ENCODE measurements at places on chromosomes 1 and 21.

GRCh38 chr1:64223329-64224151 is 20.1 kb downstream of the UBE2U start:
- DNase-seq: no peak

- no peak for DNase-seq
These were observed 81.6 kb upstream of the PPP2R5A start for GRCh38 chr1:212203630-212204029.

GRCh38 chr1:175443332-175443731 is 250.8 kb upstream of the KIAA0040 start:
- no peak for DNase-seq

DNA sequence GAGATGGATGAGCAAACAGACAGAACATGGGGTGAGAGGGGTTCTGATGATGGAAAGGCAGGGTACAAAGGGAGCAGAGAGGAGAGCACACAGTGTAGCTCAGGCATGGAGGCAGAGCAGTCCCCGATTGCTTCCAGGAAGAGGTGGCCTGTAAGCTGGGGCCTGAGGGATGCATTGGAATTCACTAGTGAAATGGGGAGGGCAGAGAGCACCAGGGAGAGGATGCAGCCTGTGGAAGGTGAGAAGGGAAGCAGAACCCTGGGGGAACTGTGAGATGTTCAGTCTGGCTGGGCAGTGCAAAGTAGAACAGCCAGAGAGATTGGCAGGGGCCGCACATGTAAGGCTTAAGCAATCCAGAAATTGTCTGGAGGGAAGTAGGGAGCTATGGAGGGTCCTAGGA is 12.2 kb downstream of the ZNF362 start:
- DNase-seq: no peak

DNA sequence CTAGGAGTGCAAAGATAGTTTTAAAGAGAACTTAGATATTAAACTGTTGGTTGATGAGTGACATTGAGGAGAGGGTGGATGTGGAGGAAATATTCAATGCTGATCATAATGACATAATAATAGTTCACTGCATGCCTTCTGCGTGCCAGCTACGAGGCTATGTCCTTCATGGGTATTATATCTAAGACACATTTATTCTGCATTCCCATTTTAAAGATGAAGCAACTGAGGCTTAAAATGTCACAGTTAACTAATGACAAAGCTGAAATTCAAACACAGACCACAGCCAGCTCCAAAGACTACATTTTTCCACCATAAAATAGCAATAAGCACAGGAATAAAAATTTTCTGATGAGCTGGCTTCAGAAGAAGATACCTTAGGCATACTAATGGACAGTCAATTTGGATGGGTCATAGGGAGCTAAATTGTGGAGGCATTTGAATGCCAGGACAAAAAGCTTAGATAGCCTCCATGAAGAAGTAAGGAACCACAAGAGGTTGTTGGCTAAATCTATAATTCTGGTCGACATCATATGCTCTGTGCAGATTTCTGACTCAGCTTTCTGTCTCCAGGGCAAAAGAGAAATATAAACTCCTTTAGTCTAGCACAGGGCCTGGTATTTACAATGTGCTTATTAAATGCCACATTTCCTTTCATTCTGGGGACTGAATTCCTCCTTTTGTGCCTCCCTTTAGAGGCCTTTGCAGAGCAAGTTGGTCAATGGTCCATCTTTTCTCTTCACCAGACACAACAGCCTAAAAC is 71.2 kb upstream of the NRIP1 start:
- DNase-seq: no peak

DNA sequence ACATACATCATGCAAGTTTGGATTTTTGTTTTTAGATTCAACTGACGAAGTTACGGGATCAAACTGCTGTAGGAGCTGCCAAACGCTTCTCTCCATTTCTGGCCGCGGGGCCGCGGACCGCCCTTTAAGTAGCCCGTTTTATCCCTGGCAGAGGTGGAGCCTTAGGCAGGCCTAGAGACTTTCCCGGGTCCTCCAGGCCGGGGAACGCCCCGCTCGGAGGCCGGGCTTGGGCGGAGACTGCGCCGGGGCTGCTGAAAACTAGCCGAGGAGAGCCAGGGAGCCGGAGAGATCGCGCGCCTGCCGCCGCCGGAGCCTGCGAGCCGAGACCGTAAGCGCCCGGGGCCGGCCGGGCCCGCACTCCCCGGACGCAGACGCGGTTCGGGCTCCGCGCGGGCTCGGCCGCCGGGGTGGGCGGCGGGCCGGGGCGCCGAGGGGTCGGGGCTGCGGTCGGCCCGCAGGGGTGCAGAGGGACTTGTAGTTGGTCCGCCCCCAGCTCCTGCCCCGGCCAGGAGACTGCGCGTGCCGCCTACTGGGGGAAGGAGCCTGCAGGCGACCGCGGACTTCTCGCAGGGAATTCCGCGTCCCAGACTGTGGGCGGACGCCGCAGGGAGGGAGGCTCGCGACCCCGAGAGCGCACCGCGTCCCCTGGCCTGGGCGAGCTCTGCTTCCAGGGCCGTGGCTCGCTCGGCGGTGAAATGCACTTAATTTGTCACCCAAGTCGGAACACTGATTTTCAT is at the start of gene EPHX1:
TSS of gene EPHX1 (plus strand) at position 283 of the 737 bp plus-strand sequence. CDS start 18,606 bp downstream, outside the sequence.
- no peak for DNase-seq

- DNase-seq: no peak
These were observed 2.1 kb downstream of the LHX8 start for GRCh38 chr1:75136195-75136815.

DNA sequence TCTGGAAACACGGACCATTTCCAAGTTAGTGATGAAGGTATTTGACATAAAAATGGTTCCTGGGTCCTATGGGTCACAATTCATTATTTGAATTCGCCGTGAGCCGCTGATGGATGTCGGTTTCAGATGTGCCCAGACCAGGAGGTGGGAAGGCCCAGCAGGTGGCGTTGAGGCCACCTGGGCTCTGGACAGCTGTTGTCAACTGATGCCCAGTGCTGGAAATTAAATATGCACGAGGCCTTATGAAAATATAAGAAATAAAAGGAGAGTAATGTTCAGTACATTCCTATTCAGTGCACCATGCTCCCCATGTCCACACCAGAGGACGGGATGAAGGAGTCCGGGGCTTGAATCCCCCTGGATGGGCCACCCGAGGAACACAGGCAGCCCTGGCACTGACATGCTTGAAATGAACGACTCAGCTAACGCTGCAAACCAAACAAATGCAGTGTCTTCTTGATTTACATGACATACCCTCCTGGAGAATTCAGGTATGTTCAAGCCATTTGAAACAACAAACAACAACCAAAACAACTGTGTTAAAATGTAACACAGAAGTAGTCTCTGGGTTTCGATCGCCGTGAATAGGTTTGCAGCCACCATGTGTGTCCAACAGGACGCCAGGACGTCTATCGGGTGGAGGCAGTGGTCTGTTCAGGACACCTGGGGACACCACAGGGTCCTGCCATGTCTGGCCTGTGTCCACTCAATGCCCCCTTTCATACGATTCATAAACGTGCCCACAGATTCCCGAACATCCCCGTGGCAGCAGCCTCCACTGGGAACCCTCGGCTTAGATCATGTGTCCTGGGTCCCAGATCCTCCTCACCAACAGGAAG is 6.1 kb downstream of the TFF3 start:
- no peak for DNase-seq

- no peak for DNase-seq
These were observed 7.1 kb downstream of the KLF18 start for GRCh38 chr1:44134071-44134920.

- no peak for DNase-seq
These were observed 58.6 kb downstream of the ADARB1 start for GRCh38 chr21:45132841-45133573.

GRCh38 chr1:243982447-243983018 is 68.5 kb upstream of the ZBTB18 start:
- DNase-seq: no peak

DNA sequence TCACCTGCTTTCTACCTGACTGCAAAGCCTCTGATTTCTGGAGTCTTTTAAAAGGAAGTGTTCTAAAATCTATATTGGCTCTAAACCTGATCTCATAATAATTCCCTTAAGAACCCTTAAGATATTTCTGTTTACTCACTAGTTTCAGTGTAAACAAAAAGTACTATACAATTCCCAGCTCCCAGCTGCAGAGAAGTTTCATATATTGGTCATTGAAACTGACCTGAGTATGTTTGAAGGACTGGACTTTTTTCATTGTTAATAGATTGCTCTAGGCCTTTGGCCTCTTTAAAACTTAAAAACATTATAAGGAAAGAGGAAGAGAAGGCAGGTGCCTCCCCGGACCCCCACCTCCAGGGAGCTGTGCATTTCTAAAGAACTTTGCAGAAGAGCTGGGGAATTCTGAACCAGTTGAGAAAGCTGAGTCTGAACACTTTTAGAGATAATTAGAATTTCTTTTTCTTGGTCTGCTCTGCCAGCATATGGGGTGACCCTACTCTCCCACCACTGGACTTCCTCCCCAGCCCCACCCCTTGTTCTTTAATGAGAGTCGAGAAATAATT is 23.7 kb downstream of the CLIC6 start:
- DNase-seq: no peak

- DNase-seq: no peak
These were observed 6.2 kb downstream of the CCDC17 start for GRCh38 chr1:45617618-45618017.

- no peak for DNase-seq
These were observed 109.2 kb upstream of the SERTAD4 start for GRCh38 chr1:210123383-210123782.

DNA sequence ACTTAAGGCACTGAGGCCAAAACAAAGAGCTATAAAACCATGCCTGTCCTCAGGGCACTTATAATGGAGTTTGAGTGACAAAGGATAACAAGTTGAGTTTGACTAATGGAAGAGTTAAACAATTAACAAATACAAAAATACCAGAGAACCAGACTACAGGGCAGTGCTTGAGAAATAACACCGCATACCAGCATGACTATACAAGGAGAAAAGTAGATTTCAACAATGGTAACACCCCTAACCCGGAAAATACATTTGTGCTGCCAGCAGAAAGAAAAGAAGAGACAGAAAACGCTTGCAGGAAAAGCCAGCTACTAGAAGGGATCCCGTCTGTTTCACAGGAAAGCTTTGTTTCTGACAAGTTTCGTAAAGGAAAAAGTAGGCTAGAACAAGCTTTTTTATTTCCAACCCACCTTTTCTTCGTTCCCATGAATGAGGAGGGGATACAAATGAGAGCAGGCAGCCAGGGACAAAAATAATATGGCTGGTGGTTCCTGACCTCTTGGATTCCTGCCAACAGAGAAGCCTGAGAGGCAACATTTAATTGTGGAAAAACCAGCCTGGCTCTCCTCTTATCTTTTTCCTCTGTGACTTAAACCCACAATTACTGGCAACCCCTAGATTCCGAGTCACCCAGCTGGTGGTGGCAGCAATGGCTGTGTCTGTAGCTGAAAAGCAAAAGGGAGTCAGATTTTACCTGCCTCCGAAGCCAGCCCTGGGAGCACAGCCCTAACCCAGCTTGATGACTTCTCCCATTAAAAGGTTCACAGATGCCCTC is 56.5 kb downstream of the WLS start:
- no peak for DNase-seq

DNA sequence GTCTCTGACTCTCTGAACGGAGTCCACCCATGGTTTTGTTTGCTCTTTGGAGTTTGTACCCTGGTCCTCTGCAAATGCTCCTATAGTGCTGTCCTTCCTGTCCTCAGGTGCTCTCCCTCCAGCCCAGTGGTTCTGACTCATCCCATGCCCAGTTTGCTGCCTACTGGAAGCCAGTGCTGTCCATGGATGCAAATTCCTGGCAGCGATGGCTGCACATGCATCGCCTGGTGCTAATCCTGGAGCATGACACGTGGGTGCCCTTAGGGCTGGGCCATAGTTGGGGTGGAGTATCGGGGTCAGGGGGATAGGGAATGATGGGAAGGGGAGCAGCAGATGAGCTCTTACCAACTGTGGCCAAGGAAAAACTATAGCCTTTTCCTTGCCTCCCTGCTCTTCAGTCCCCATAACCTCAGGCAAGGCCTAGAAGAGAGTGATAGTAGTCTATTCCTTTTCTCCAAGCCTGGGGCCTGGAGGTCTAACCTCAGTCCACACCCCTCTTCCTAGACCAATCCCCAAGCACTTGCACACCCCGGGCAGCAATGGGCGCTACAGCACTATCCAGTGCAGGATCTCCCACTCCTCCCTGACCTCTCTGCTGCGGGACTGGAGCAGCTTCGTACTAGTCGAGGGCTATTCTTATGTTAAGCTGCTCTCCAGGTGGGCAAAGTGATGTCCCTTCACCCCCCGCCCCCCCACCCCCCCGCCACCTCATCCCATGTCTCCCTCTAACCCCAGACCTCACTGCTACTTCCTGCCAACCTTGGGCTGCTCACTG is 31.6 kb downstream of the HYI start:
- DNase-seq: no peak

DNA sequence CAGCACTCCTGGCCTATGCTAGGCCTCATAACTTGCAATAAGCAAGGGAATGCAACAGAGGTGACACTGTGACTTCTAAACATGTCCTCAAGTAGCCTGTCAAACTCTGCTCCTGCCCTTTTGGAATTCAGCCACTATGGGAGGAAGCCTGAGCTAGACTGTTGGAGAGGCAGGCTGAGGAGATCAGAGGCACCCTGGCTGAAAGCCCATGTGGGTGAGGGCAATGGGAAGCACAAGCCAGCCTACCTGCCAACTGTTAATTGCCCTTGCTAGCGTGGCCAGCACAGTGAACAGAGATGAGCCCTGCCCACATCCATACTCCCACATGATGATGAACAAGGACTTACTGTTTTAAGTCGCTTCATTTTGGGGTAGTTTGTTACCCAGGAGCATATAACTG is 17.7 kb downstream of the GNB1 start:
- no peak for DNase-seq

DNA sequence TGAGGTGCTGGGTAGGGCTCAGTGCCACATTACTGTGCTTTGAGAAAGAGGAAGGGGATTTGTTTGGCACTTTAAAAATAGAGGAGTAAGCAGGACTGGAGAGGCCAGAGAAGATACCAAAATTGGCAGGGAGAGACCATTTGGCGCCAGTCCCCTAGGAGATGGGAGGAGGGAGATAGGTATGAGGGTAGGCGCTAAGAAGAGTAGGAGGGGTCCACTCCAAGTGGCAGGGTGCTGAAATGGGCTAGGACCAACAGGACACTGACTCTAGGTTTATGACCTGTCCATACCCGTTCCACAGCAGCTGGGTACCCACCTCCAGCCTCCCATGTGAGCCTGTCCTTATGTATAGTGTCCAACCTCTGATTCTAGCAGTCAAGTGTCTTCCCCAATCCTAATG is 1.0 kb upstream of the CRTC2 start:
- no peak for DNase-seq

DNA sequence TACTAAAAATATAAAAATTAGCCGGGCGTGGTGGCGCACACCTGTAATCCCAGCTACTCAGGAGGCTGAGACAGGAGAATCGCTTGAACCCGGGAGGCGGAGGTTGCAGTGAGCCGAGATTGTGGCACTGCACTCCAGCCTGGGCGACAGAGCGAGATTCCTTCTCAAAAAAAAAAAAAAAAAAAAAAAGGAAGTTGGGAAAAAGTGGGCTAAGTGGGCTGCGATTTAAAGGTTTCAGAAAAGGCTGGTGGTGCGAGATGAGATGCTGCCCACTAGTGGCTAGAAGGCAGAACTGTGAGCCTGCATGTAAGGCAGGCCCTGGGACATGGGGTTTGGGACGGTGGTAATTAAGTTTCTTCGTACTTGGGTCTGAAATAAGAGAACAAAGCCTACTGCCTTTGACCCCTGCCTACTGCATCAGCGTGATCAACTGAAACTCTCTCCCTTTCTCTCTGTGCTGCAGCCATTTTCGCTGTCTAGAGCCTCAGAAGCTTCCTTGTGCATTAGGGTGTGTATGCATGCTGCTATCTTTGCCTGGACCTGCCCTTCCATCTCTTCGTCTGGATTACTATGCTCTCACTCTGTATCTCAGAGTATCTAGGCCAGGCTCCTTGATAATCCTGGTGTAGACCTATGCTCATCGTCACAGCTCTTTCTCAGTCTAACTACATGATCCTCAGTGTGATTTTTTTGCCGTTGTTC is 12.4 kb downstream of the FMOD start:
- DNase-seq: no peak

GRCh38 chr1:94095744-94096469 is 25.0 kb downstream of the ABCA4 start:
- DNase-seq: no peak
